ENCODE measurements at places on chromosomes 13 and 19. TPM values are rescaled to one million over a fixed set of nuclear protein-coding genes. Genes with fewer than 3 reads are reported as not detected.

Gene LYPD3
- total RNA-seq: 0.49 TPM

- H3K36me3 ChIP-seq: no peaks in the 10 kb centered on the region
- no peaks in the 10 kb centered on the region for H3K4me1 ChIP-seq
- DNase-seq: no peak
- no peak overlapping the region for H3K27ac ChIP-seq
- H3K4me3 ChIP-seq: no peak overlapping the region
Observed at GRCh38 chr13:70023516-70023915, 84.1 kb upstream of the ATXN8OS start.

DNA sequence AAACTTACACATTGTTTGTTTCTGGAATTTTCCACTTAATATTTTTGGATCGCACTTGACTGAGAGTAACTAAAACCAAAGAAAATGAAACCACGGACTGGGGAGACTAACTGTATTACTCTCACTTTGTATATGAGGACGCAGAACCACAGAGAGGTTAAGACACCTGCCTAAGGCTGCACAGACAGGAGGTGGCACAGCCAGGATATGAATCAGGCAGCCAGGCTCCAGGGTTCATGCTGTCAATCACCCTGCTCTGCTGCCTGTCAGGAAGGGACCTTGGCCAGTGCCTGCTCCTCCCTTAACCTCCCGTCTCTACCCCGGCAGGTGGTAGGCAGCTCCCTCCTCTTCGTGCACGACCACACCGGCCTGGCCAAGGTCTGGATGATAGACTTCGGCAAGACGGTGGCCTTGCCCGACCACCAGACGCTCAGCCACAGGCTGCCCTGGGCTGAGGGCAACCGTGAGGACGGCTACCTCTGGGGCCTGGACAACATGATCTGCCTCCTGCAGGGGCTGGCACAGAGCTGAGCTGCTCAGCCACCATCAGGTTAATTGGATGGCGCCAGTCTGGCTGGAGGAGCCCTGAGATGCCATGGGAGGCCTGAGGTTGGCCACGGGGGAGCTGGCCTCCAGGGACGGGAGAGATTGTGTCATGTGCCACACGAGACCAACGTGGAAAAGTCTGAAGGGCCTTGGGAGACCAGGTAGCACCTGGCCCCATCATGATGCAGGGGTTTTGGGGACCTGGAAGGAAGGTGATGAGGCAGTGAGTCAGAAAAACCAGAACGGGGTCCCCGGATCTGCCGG, 11.0 kb downstream of the ACTMAP start:
- H3K27ac ChIP-seq: no peak overlapping the region
- no peak overlapping the region for H3K4me3 ChIP-seq
- peaks cover 10% of the 10 kb centered on the region for H3K4me1 ChIP-seq
- peaks cover 57% of the 10 kb centered on the region for H3K36me3 ChIP-seq

- H3K27ac ChIP-seq: peak overlapping the region; percentile 37
- no peaks in the 10 kb centered on the region for H3K27me3 ChIP-seq
- DNase-seq: no peak
- peaks cover 13% of the 10 kb centered on the region for H3K4me1 ChIP-seq
- H3K36me3 ChIP-seq: no peaks in the 10 kb centered on the region
Observed at GRCh38 chr13:46595885-46596275, 42.9 kb downstream of the LRCH1 start.

Gene DLL3
- 0.09 TPM for total RNA-seq

DNA sequence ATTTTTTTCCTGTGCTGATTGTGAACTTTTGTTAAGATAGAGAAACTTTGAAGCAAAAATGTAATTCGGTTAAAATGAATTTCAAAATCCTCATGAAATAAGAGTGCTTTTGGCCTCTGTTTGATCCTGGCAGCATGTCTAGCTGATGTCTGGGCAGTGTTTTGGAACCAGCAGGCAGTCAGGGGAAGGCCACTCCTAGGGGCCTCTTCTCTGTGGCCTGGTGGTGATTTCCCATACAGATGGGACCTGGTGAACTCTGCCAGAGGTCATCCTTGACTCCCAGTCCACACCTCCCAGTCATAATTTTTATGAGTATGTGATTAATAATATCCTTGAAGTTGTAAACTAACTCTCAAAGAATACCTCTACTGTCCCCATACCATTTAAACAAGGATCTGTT, 226.6 kb downstream of the PCCA start:
- H3K36me3 ChIP-seq: peaks cover 10% of the 10 kb centered on the region
- H3K4me3 ChIP-seq: no peak overlapping the region
- no peak overlapping the region for H3K27ac ChIP-seq

DNA sequence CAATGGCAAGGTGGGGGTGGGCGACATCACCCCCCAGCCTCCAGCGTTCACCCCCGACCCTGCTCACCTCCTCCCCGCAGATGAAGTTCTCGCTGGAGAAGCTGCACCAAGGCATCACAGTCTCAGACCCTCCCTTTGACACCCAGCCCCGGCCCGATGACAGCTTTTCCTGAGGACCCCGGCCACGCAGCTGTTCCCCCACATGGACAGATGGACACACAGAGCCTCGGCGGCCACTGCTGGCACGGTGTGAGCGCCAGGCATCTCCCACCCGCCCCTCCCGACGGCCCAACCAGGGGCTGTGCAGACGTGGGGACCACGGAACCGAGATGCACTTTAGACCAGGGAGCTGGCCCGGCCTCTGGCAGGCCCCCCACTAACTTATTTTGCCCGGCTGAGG, 4.3 kb upstream of the SCN1B start:
- DNase-seq: no peak
- peaks cover 64% of the 10 kb centered on the region for H3K36me3 ChIP-seq
- H3K27me3 ChIP-seq: peaks cover 7% of the 10 kb centered on the region
- peaks cover 6% of the 10 kb centered on the region for H3K4me1 ChIP-seq

DNA sequence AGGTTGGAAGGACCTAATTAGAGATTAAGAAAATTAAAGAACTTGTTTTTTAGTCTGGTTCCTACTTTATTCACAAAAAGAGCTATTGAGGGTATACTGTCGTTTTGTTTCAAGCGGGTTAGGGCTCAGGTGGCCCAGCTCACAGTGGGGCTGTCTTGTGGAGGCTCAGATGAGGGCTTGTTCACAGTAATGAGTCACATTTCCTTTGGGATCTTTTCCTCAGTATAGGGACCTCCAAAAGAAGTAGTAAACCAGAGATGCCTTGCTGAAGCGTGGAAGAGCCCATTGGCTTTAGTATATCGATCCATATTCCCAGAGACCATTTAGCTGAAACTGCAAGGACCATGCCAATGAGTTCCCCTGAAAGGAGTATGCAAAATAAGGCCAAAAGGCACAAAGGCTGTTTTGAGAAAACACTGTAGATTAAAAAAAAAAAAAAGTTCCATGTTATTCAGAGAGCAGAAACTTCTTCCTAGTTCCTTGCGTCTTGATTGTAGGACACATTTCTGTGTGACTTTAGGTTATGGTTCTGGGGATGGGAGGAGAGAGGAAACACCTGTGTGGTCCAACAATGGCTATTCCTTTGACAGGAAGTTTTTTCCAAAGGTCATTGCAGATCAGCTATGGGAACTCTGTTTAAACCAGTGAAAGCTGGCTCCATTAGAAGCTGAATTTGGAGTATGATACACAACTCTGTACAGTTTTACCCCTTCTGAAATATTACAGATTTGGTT, 32.8 kb upstream of the GPI start:
- H3K27me3 ChIP-seq: no peaks in the 10 kb centered on the region
- no peak overlapping the region for H3K4me3 ChIP-seq
- H3K36me3 ChIP-seq: peaks cover 41% of the 10 kb centered on the region
- H3K27ac ChIP-seq: peak overlapping the region; percentile 81
- no peaks in the 10 kb centered on the region for H3K4me1 ChIP-seq

Gene PRODH2
- not detected for total RNA-seq

DNA sequence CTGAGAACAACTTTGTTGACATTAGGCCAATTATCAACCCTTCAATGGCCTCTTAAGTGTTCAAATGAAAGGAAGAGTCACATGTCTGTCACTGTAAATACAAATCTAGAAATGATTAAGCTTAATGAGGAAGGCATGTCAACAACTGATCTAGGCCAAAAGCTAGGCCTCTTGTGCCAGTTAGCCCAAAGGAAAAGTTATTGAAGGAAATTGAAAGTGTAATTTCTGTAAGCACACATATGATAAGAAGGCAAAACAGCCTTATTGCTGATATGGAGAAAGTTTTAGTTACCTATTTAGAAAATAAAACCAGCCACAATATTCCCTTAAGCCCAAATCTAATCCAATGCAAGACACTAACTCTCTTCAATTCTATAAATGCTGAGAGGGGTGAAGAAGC, 604.7 kb downstream of the SLITRK6 start:
- DNase-seq: no peak
- no peak overlapping the region for H3K27ac ChIP-seq
- no peaks in the 10 kb centered on the region for H3K4me1 ChIP-seq

Gene NLRP9
- not detected for total RNA-seq

DNA sequence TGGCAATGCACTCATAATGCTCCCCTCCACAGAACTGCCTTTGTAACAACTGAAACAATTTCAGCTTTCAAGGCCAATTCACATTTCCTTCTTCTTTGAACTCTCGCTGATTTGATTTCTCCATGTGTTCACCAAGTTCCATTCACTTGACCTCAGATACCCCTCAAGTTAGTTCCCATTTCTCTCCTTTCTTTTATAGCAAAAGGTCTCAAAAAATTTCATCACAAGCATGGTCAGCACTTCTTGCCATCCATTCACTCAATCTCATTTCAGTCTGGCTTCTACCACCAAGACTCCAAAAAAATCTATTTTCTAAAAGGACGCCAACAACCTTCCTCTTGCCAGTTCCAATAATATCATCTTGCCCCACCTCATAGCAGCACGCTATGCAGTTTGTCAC, 135.7 kb downstream of the DIAPH3 start:
- peak; percentile 36 for DNase-seq
- no peaks in the 10 kb centered on the region for H3K4me1 ChIP-seq
- no peaks in the 10 kb centered on the region for H3K27me3 ChIP-seq
